ENCODE measurements at places on chromosomes 16 and 17.

GRCh38 chr17:16905593-16906191, 66.2 kb downstream of the TNFRSF13B start:
- no peak for DNase-seq

DNA sequence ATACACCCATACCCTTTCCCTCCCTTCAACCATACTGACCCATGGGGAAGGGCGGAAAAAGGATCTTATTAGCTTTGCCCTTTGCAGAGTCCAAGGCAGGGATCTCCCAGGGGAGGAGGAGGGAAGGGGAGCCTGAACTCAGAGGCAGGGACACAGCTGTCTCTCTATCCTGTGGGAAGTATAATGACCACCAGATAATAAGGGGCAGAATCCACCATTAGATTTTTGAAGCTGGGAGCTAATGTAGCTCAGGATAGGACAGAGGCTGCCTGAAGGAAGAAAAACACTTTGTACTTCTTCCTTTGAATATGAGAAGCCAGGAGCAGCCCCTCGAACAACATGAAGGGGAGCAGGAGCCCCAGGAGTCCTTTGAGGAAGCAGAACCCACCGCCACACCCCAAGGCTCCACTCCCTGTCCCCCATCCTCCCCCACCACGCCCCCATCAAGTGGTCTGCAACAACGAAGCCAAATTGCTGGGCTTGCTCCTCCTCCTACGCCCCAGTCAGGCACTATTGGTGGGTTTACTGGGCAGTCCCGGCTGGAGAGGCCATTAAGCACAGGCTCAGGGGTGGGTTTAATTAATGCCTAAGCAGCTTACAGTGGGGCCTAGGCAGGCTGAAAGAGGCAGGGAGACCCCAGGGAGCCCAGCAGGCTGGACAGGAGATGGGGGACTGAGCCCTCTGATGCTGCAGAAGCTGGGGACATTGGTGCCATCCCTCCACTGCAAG, 5.3 kb downstream of the MPP2 start:
- no peak for DNase-seq

DNA sequence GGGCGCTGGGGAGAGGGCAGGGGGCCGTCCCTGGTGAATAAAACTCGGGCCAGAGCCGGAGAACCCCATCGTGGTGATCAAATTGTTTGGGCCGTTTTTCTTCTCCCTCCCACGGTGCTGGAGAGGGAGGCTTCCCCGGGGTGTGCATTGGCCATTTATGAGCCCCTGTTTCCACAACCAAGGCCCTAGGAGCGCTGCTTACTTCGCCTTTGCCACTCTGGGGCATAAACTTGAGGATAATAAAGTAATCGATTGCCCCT, 544 bp downstream of the CCP110 start:
- DNase-seq, result no peak

- DNase-seq, result no peak
These were observed 9.3 kb upstream of the ASIC2 start for GRCh38 chr17:33302394-33302793.

DNA sequence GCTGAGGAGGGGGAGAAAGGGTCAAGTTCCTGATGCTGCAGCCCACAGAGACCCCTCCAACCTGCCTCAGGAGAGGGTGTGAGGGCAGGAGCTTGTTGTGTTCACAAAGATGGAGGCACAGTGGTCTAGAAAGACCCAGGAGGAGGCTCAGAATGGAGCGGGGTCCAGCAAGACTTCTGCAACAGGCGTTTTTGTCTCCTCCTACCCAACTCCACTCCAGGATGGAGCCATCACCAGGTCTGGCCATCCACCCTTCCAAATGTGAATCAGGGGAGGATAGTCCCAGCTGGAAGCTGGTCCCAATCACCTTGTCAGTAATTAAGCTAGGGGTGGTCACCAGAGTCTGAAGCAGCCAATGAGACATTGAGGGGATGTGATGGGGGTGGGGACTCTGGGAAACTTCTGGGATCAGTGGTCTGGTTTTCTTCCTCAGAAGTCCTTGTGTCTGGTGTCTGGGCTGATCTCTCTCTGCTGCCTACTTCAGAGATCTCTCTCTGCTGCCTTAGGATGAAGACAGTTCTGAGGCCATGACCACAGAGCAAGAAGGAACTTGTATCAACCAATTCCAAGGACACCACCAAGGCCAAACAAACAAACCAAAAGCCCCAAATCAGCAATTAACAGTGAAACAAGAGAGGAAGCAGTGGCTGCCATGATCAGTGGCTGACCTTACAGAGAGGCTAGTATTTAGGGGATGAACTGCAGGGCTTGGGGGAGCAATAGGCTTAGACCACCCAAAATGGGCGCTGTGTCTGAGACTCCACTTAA, 14.5 kb downstream of the CD300LB start:
- DNase-seq, result no peak

DNA sequence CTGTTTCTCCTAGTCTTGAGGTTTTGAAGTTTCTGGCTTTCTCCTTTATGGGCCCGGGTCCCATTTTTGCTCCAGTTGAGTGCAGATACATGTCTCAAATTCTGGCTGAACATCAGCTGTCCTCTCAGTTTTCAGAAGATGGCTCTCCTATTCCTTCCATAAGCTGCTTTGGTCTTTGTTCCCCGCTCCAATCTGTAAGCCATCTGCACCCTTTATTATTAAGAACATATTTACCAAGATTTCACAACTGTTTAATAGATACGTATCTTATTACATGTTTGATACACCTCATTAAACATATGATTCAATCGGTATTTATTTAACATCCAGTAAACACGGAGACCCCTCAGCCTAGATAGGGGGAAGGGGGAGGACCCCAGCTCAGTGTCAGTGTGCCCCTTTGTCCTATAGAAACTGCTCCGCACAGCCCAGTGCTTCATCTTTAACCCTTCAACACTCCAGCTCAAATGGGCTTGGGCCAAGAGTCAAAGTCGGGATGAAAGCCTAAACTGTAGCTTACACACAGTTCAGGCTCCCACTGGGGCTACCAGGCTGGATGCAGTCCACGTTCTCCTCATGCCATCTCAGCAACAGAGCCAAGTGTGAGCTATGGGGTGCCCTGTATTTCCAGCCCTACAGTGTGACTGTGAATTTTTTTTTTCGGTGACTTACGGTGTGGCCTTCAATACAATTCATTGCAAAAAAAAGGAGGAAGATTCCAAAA, 166.0 kb upstream of the ZFHX3 start:
- DNase-seq, result peak; percentile 78

DNA sequence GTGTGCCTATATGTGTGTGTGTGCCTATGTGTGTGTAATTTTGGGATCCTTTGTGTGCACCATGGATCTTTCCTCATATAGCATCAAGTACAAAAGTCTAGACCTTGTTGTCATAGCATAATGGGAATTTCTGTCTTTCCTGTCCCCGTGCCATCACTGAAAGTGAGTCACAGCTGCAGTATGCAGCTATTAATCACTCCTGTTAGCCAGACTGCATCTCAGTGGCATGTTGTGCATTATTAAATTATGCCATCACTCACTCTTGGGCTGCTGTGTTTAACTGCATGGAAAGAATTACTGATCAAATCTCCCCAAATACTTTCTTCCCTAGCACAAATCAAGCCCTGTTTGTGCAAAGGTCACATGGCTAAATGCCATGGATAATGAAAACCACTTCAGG, 92.4 kb downstream of the CBLN1 start:
- DNase-seq, result no peak

GRCh38 chr17:31509095-31509804, 117.8 kb downstream of the RAB11FIP4 start:
- no peak for DNase-seq

- DNase-seq, result no peak
These were observed 834 bp downstream of the CDH8 start for GRCh38 chr16:62035115-62036092.

DNA sequence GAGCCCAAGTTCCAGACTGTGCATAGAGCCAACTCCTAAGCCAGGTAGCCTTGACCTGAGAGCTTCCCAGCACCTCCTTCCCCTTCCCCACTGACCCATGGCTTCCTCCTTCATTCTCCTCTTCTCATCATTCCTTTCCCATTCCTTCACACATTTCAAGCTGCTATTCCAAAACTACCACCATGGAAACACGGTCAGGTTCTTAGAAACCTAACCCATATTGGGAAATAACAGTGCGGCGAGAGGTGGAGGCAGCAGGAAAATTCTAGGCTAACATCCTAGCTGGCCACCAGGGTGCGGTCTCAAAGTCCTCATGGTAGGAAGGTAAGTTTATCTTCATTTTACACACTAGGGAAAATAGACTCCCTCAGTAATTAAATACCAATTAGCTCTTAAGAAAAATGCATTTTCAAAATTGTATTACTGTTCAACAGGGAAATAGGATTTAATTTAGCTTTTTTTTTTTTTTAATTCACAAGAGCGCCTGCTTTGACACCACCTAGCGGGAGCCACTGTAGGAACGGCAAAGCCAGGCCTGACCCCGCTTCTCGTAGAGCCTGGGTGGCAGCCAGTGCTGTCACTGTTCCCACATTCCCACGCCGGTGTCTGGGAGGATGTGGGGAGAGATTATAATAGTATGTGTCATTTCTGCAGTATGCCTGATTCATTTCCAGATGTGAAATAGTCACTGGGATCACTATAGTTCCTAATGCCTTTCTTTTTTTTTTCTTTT, 14.0 kb upstream of the SPHK1 start:
- no peak for DNase-seq

GRCh38 chr17:50123649-50124349, 6.2 kb downstream of the SAMD14 start:
- DNase-seq, result peak; percentile 49

DNA sequence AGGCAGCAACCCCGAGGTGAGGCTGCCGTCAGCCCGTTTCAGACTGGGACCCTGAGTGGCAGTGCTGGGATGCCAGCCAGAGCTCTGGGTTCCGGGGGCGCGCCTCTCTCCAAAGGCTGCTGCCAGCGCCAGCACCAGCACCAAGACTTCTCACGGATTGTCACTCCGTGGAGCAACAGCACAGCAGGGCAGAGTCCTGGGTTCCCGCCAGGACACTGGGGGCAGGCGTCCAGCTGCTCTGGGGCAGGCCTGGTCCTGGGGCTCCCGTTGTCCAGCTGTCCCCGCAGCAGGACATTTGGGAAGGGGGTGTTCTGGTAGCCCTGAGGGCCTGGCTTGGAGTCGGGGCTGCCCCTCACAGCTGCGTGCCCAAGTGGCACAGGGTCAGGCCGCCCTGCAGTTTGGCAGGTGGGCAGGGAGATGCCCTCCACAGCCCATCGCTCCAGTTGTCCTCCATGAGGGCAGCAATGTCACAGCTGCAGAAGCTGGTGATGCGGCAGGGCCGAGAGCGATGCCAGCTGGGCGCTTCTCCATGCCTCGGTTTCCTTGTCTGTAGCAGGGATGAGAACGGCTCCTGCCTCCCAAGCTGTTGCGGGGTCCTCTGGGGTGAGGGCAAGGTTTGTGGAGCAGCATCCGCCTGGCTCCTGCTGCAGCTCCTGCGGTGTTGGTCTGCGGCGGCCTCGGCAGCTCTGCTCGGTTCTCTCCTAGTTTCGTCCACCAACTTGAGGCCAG, 137.3 kb upstream of the CIBAR2 start:
- no peak for DNase-seq

DNA sequence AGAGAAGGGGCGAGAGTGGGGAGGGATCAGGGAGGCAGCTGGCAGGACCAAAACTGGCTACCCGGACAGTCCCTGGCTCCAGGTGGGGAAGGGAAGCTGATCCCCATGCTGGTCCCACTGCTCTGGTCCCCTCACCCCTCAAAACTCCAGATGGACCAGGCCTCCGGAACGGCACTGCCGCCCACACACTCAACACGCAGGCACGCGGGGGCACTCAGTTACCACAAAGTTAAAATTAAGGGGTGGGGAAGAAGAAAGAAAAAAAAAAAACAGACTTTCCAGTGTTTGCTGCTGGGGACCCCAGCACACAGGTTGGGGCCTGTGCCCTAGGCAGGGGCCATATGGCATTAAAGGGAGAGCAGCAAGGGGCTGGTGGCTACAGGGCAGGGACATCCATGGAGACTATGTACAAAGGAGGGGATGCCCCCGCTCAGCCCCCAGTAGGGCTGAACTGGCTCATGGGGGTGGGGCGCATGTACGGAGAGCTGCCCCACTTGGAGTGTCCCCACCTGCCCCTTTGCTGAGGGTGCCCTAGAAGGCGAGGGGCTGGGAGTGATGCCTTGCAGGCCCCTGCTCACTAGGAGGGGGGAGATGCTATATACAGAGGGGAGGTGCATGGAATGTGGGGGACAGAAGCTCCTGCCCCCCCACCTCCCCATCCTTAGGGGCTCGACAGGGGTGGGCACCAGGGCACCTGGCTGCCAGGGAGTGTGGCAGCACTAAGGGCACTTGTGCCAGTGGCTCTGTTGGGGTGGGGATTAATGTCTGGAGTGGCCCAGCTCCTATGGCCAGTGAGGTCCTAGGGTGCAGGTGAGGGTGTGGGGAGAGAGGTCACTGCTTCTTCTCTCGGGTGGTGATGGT, 5.6 kb downstream of the TP53I13 start:
- DNase-seq, result no peak

DNA sequence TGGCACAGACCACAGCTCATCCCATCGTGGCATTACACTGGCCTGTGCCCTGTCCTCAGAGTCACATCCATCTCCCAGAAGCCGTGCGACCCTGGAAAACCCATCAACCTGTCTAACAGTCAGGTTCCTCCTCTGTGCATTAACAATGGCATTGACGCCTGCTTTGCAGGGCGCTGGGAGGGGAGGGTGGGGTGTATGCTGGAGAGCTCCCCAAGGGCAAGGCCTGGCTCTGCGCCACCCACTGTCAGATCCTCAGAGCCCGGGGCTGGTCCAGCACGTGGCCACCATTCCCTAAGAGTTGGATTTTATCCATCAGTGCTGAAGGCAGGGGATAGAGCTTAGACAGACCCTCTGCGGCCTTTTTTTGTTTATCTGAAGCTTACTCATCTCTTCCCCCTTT, 28.7 kb downstream of the NOS2 start:
- peak; percentile 10 for DNase-seq

DNA sequence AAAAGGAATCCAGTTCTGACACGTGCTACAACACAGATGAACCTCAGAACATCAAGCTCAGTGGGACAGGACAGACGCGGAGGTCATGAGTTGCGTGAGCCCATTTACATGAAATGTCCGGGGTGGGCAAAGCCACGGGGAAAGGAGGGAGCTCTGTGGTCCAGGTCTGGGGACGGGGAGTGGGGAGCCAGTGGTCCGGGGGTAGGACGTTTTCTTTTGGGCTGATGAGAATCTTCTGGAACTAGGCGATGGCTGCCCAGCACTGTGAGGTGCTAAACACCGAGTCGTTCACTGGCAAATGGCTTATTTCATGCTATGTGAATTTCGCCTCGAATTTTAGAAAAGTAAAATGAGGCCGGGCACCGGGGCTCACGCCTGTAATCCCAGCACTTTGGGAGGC, 2.6 kb upstream of the LMF1 start:
- no peak for DNase-seq

- DNase-seq, result no peak
These were observed 21.3 kb upstream of the RGS9 start for GRCh38 chr17:65115839-65116238.

GRCh38 chr17:52047086-52047485, 111.4 kb downstream of the CA10 start:
- DNase-seq, result no peak

GRCh38 chr16:50318796-50319578, 49.8 kb downstream of the BRD7 start:
- DNase-seq, result no peak

GRCh38 chr16:50207652-50208051, 54.5 kb downstream of the TENT4B start:
- DNase-seq, result no peak

- no peak for DNase-seq
These were observed 340.1 kb downstream of the ABCC12 start for GRCh38 chr16:47815655-47816054.

- DNase-seq, result no peak
These were observed 60.4 kb upstream of the RPH3AL start for GRCh38 chr17:413016-413350.
